ENCODE measurements at places on chromosomes 7 and 10.

DNA sequence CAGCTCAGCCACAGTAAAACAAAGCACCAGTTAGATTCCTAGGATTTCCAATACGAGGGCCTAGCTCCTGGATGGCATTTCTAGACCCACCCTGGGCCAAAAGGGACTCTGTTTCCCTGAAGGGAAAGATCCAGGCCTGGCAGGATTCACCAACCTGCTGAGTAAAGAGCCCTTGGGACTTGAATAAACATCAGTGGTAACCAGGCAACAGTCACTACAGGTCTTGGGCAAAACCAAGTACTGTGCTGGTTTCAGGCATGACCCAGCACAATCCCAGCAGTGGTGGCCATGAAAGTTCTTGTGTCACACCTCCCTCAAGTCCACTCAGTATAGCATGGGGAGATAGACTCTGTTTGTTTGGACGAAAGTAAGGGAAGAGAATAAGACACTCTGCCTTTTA, 31.0 kb upstream of the STARD3NL start:
- peak; percentile 4 for DNase-seq

DNA sequence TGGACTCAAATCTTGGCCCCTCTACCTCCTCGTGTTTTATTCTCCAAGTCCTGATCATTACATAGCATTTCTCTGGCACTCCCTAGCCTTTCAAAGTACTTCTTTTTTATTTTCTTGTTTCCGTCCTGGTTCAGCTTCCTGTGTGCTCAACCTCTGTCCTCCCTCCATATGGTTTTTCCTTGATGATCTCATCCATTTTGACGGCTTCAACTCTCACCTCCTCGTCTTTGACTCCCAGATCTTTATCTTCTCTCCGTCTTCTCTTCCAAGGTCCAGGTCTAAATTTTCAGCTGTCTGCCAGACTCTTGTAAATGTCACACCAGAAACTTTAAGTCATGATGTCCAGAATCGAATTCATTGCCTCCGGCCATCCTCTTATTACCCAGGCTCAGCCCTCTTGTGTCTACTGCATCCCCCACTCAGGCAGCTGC, 23.3 kb upstream of the GFRA1 start:
- no peak for DNase-seq

- DNase-seq = no peak
These were observed 125.4 kb downstream of the SEMA3D start for GRCh38 chr7:85061456-85061855.

DNA sequence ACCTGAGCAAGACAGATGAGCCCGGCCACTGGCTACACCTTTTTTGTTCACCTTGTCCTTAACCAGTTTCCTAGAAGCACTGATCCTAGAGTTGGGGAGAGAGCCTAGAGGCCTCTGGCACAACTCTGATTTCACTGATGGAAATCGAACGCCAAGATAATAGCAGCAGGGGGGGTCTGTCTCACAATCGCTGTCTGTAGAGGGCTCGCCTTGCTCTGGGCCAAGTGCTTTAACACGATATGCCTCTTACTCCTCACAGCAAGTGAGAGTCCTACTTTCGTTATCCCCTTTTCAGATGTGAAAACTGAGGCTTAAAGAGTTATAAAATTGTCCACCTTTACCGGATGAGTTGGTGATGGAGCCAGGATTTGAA, 472 bp downstream of the RASSF4 start:
- DNase-seq = peak; percentile 5

DNA sequence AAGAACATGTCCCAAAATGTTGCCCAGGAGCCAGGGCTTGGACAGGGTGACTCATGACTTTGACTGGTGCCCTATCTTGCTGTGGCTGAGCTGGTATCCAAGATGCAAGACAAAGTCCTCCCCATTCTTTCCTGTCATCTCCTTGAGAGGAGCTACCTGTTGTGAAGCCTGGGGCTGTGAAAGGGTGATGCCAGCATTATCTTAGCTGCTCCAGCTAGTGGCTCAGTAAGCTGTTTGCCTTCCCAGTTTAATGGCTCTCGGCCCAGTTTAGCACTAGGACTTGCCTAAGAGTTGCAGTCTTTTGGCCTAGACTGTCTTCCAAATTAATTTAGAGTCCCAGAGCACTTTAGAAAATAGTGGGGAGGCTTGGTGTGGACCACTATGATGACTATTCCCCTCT, 424.3 kb upstream of the NRG3 start:
- no peak for DNase-seq

DNA sequence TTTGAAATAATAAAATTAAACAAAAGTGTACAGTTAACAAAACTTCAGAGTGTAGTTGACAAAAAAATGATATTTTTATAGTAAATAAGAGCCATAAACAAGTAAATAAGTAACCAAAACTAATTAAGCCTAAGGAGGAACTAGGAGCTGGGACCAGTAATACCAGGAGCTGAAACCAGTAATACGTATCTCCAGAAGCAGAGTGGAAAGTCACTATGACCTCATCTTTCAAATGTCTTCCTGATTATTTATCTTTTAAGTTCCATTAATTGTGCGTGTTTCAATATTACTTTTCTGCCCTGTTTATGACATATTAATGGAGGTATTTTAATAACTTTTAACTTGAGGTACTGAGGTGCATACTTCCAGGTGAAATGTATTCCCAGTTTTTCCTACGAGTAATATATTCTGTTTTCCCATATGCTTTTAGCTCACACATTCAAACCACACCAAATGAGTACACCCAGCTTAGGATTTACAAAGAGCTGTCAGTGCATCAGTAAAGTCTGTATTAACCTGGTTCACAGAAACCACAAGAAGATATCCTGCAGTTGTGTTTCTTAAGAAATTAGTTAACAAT, 283.7 kb upstream of the HGF start:
- DNase-seq = no peak

DNA sequence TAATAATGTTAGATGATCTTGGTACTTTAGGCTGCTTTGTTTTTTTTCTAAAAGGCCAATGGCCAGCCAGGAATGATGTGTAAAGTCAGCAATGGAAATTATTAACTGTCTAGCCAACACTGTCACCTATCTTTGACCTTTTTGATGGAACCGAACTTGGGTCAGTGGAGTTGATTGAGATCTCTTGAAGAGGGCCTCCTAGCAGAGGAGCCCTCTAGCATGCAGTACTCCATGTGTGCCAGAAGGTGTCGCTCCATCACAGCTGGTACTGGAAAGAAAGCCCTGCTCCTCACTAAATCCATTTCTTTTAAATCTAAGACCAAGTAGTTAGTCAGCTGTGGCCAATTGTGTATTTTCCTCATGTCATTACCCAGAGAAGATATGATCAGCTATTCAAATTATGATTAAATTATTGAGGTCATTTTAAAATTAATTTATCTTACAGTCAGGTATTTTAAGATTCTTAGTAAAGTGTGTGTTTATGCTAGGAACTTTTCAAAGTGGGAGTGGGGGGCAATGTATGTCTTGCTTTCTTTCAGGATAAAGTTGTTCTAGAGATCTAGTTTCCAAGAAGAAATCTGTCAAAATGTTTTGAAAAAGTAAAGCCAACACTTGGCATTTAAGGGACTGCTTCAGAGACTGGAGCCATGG, 33.1 kb upstream of the CROT start:
- peak; percentile 63 for DNase-seq

DNA sequence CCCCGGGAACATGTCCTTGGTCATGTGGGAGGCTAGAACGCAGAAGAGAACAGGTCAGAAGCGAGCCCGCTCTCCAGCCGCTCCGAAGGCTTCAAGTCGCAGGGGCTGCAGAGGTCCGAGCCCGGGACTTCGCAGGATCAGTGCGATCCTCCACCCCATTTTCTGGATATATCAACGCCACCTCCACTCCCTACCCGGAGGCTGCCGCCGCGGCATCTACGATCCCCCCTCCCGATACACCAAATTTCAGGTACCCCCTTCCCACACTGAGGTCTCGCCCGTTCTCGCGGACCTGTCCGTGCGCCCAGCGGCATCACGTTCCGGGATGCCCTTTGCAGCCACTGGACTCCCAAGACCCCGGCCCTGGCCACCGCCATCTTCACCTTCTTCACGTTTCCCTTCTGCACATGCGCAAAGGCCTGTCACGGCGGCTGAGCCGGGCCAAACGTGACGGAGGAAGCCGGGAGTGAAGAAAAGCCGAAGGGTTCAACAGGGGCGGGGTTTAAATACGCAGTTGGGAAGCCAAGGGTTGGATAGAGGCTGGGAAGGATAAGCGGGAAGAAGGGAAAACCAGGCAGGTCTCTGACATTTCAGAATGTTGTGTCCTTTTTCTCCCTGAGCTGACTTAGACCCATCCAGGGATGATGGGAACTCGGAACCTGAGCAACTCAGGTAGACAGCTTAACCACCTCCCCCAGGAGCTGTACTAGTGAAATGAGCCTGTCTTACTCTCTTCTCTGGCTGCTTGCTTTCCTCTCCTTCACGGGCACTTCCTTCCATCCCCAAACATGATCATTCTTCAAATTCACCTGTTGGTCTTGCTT, at the start of gene NDUFB8:
NDUFB8 (minus strand) TSS at position 397 of the 824 bp plus-strand sequence; CDS start at position 377, 20 bp downstream.
- DNase-seq = peak; percentile 82

Measured in NCI-H345 (cell line).